ENCODE measurements at places on chromosomes 6 and 20.

DNA sequence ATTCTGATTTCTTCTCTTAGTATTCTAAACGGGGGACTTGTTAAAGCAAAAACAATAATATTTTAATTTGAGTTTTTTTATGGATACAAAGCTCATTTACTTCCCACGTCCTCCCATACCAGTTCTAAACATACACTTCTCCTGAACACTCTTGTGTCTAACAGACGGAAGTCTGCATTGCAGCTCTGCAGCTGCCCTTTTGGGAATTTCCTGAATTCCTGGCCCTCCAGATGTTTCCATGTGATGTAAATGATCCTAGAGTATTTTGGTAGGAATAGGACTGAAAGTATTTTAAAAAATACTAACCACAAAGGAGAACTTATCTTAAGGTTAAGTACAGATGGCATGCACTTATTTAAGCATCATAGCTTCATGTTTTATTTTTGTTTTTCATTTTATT, 886.7 kb downstream of the TBC1D32 start:
- no peak for DNase-seq

DNA sequence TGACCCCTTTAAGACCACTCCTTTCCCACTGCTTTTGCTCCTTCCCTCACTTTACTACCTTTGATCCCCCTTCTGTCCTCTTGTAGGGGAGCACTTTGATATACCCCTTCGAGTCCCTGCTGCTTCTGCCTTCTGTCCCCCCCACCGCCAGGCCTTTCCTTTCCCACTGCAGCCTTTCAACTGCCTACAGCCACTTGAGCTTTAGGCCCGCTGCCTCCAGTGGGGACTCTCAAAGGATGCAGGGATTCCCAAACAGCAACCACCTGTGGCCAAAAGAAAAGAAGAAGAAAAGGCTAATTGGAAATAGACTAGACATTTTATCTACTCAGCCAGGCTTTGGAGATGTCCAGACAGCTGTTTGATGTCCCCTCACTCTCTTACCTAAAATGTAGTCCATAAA, 77.0 kb upstream of the DTNBP1 start:
- DNase-seq: no peak

DNA sequence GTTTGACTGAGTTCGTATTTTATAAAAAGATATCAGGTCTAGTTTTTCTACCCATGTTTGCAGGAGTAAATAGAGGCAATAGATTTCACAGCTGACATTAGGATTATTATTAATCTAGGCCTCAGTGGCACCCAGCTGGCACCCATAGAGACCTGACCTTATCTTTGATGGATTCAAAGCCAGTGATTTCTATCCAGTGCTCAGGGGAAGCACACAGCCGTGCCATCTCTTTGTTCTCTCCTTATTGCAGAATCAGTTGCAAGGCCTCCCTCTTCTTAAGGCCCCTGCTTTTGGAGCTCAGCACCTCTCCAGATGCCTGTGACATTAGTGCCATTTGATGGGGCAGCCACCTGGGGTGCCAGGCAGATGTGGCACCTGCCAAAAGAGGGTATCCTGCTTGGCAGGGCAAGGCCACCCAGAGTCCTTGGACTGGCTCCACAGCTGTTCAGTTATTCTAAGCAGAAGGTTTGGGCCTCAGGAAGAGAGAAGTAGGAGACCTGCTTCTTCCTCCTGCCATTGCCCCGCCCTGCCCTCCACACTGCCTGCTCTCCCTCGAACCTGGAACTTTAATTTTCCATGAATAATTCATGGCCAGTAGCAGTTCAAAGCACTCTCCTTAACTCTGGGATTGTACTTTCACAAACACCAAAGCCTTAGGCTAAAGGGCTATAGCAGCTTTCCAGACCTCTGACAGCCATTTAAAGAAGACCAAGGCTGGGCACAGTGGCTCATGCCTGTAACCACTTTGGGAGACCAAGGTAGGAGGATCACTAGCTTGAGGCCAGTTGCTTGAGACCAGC, 206.3 kb downstream of the ZDHHC14 start:
- DNase-seq: no peak

GRCh38 chr6:29345380-29345779, 23.3 kb downstream of the OR5V1 start:
- DNase-seq: no peak

DNA sequence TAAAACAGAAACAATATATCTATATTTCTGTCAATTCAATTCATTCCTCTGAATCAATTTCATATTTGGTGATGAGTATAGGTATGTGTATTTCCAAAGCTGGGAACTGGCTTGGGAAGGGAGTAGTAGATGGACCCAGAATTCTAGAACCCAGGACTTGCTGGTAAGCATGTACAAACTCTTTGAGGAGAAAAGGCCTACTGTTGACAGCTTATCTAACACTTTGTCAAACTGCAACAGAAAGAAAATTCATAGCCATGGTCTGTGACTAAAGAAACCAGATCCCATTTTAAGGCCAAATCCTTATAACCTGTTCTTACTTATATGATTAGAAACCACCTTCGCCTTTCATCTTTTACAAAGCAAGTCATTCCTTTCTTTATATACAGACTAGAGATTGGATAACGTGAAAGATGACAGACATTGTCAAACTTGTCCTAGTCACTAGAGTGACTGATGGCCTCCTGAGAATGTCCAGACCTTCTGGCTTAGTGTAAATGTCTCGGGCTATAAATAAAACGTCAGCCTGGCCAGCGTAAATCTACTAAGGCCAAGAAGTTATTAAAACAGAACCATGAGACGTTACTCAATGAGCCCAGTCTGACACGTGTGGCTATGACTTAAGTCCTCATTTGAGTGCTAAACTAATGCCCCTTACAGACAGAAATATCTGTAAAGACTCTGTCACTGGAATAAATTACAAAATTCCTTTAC, 152.3 kb downstream of the ALDH8A1 start:
- DNase-seq: no peak

DNA sequence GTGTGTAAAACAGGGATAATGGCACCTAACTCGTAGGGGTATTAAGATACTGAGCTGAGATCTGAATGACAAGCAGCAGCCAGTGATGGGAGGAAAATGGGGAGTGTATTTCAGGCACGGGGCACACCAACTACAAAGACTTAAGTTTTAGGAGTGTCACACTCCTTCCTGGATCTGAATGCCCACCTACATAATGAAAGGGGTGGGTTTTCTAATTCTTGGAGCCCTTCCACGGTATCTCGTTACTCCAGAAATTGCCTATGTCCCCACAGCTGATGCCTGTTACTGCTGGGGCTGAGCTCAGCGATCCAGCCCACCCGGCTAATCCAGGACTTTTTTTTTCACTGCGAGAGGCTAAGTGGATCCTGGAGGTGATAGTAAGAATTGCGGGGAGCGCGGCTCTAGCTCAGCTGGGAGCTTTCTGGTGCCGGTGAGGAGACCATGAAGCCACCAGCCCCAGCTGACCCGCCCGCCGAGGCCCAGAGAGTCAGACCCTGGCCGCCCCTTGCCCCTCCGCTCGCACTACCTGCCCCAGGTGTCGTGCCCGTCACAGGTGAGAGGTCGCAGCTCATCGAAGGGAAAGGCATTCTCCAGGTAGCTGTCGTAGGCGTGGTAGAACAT, 727 bp downstream of the EDEM2 start:
- no peak for DNase-seq

DNA sequence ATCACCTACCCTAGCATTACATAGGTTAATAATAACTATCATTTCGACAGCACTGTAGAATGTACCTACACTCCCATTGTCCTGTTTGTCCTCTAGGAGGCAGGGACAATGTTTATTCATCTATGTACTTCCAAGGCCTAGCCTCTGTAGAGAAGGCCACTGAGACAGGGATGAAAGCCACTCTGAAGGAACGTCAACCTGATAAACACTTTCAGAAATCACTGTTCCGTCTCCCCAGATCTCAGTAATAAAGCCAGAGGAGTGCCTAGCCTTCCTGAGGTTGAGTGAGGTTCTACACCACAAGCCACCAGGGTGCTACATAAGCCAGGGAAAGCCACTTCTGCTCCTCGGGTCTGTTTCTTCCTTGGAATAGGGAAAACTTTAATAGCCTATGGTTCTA, 44.8 kb downstream of the POPDC3 start:
- no peak for DNase-seq

- DNase-seq: no peak
These were observed 403.8 kb downstream of the ADGRB3 start for GRCh38 chr6:69038841-69039240.

- DNase-seq: no peak
These were observed 233.8 kb downstream of the SIM1 start for GRCh38 chr6:100230953-100231316.

- DNase-seq: no peak
These were observed 503.5 kb upstream of the CITED2 start for GRCh38 chr6:139877828-139878405.

- DNase-seq: no peak
These were observed 68.7 kb upstream of the SNX9 start for GRCh38 chr6:157754351-157754750.

- DNase-seq: no peak
These were observed 186.9 kb downstream of the ERMARD start for GRCh38 chr6:169938262-169938701.

GRCh38 chr6:127539272-127539671, 20.1 kb upstream of the MTCL3 start:
- DNase-seq: no peak

- DNase-seq: no peak
These were observed 16.8 kb downstream of the BCL2L1 start for GRCh38 chr20:31705598-31706597.

- DNase-seq: no peak
These were observed 128.5 kb upstream of the CDYL start for GRCh38 chr6:4647414-4648365.

GRCh38 chr20:63947638-63948456, 8.4 kb downstream of the UCKL1 start:
- DNase-seq: no peak

GRCh38 chr20:62777528-62777830, 18.8 kb upstream of the MRGBP start:
- no peak for DNase-seq

DNA sequence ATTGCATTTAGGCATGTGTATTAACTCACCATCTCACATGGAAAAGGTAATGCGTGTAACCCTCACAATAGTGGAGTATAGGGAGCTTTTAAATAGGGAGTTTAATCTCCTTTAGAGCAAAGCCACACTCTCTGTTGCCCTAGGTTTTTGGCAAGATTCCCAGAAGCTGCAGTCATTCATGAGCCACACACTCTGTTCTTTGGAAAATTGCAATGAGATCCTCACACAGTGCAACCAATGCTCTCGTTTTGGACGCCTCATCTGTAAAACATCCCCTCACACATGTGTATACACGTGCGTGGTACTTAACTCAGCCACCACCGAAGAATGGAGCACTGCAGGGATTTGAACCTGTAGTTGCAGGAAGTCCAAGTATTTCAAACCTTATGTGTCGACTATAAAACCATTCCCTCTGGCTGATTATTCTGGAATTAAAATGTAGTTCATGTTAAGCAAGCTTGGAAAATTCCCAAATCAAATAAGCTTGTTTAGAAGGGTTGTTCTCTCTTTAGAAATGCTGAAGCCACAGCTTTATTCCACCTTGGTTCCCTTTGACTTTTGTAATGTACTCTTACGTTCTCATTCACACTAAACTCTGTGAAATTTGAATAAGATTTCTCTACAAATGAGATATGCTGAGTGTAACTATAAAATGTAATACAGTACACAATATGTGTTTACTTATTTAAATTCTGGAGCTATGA, 489.8 kb upstream of the MANEA start:
- no peak for DNase-seq

DNA sequence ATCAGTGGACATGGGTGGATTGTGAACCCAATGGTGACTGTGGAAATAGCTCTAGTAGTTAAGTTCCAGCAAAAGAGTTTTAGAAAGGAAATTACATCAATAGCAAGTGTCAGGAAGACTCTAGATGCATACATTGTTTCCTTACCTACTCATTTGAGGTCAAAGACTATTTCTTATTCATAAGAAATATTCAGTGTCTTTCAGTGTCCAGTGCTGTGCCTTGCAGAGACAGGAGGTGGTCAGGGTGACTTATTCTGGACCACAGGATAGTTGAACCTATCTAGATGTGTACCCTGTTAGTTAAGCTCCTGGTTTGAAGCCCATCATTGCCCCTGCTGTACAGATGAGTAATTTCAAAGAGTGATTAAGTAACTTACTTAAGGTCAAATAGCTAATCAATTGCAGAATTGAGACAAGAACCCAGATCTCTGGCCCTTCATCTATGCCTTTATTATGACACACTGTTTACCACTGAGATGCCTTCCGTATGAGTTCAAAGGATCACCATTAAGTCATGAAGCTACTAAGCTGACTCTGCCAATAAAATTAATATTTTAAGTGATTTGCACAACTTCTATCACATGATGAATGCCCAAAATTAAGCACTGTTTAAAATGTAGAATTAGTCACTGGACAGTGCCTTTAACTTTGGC, 136.1 kb downstream of the PDSS2 start:
- DNase-seq: no peak
